Cortex of kidney (tissue), 1 donor: ENCODE measurements at places on chromosomes 6 and 20.

DNA sequence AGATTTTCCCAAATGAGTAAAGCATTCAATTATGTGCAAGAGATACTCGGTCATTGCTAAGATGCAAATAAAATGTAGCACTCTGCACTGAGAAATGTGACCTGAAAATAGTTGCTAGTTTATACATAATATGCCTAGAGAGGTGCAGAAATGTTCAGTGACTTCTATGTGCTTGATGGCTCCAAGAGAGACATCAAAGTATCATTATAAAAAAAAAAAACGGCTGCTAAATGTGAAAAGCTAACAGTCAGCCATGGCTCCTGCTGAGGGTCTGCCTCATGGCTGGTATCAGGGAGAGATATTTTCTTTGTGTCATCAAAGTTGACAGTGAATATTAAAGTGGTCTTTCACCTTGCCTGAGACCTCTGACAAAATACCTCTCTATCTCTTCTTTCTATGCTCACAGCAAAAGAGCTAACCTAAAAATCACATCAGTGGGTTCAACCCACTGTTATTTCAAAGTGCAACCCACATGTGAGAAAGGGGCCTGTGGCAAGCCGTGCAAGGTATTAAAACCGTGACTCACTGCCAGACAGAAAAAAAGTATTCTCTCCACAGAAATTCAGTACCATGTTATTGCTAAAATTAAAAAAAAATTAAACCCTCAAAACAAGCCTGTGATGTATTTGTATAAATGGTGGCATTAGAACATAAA, 259.0 kb downstream of the HIVEP2 start:
- no peak for DNase-seq

GRCh38 chr20:63005862-63006539, 763 bp downstream of the BHLHE23 start:
- no peak for DNase-seq

DNA sequence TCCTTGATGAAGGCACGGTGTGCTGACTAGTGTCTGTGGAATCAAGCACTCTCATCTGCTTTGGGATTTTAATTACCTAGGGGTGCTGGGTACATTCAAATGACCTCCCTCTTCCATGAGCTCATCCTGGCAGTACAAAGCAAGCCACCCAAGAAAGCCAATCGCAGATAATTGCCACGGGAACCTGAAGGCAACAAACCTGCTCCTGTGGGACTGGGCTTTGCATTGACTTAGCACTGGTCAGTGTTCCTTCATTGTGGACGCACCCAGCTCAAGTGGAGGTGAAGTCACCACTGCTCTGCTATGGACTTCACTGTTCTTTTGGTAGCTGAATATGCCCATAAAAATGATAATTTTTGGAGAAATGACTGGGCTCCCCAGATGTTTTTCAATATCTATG, 261.6 kb upstream of the FERMT1 start:
- no peak for DNase-seq

- no peak for DNase-seq
These were observed 230.8 kb downstream of the EYA2 start for GRCh38 chr20:47125508-47125757.

GRCh38 chr20:10558635-10559187, 115.1 kb downstream of the JAG1 start:
- no peak for DNase-seq

GRCh38 chr6:112337209-112337638, 9.9 kb upstream of the RFPL4B start:
- no peak for DNase-seq

- DNase-seq = no peak
These were observed 67.2 kb upstream of the TBC1D7 start for GRCh38 chr6:13395272-13396237.

DNA sequence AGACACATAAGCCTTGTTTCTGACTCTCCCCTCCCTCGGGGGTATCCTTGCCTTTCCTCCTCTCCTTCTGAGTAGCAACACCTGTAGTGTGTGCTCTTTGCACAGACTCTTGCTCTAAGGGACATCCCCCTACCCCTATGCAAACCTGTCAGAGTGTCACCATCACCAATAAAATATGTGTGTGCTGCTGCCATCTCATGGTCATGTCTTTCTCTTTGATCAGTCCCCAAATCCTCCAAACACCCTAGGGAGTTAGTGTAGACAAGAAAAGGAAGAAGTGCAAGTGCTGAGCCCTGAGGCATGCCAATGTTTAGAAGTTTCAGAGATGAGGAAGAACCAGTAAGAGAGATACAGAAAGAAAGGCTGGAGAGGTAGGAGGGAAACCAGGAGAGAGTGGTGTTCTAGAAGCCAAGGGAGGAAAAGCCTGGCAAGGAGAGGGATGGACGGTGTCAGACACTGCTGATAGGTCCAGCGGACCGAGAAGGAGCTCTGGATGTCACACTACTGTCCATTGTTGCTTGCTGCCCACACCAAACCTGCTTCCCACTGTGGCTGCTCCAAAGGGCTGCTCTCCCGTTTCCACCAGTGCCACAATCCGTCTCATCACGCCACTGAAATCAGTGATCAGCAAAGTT, 16.4 kb downstream of the TRMT6 start:
- DNase-seq = no peak

GRCh38 chr6:36627141-36627540, 33.0 kb downstream of the SRSF3 start:
- DNase-seq = no peak

DNA sequence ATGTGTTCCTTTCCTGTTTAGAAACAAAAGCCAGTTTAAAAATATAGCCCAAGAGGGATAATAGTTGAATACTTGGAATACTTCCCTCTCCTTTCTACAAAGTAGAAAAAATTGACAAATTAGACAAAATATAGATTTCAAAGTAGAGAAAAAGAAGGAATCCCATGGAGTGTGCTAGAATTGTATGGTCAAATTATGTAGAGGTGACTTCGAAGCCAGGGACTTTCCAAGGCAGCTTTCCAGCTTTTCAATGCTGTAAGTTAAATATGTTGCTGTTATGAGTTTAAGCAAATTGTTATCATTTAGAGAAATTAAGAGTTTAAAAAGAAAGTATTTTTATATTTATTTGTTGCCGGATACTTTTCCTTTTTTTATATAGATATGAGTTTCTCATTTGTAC, 415.5 kb upstream of the OPRM1 start:
- no peak for DNase-seq

DNA sequence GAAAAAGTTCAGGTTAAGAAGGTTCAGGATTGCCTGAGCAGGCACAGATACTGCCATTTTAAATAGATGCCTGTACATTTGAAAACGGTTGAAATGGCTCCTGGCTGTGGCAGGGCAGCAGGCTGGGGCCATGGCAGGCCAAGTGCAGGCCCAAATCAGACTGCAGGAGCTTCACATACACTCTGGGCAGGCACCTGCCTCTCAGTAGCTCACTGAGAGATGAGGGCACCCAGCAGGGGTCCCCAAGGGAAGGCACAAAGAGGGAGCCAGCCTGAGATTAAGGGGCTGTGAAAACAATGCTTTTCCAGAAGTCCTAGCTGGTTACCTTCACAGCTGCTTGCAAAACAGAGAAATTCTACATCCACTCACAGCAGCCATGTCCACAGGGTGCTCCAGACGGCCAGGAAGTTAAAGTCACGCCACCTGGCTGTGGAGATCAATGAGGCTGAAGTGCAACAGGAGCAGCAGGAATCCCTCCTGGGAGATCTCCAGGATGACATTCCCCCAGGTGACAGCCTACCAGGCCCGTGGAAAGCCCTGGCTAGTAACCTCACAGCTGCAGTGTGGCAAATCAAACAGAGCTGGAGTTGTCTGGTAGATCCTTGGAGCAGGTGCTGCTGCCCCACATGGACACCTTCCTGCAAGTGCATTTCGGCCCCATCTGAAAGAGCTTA, 6.2 kb upstream of the RAET1E start:
- no peak for DNase-seq
